Amygdala (tissue), 56 donors: ENCODE measurements at places on chromosomes 6 and 20.

DNA sequence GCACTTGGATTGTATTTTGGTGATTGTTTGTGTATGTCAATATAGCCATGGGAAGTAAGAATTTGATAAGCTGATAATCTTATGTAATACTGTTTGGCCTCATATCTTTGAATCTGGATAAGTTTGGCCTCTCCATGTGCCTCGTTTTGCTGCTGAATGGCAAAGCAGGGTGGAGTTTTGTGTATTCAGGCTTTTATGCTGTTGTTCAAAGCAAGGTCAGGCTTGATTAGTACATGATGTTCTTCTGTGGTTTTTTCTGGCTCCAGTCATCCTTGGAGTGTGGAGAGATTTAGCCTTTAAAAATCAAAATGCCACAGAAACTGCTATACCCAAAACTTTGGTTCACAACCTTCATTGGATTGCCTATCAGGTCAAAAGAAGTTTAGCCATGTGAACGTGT is 728.9 kb upstream of the GJE1 start:
- DNase-seq: no peak

DNA sequence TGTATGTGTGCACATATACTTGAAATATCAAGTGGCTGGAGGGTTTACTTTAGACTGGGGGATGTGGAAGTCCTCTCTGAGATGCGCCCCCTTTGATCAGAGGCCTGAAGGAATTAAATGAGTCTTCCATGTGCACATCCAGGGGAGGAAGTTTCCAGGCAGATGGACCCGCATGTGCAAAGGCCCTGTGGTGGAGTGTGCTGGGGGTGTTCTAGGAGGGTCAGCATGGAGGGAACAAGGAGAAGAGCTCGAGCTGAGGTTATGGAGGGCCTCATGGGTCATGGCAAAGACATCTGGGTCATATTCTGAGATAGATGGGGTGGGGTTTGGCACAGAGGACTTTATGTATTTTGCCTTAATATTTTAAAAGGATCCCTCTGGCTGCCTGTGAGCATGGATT is 17.7 kb upstream of the SULF2 start:
- no peak for DNase-seq

- no peak for DNase-seq
Observed at GRCh38 chr20:56806952-56807517, 177.9 kb downstream of the TFAP2C start.

- no peak for DNase-seq
Observed at GRCh38 chr20:13231031-13231752, 10.1 kb downstream of the ISM1 start.

GRCh38 chr6:5093231-5094015 is 8.3 kb downstream of the PPP1R3G start:
- DNase-seq: no peak

DNA sequence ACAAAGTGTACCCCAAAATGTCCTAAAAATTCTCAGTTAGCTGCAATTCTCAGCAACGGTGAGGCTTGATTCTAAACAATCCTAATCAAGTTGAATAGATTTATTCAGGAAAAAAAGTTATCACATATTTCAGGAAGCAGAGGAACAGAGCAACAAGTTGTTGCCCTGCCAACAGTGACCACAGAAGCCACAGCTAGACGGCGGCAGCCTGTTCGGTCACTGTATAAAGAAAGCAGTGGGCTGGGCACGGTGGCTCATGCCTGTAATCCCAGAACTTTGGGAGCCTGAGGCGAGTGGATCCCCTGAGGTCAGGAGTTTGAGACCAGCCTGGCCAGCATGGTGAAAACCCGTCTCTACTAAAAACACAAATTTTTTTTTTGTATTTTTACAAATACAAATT is 171.2 kb upstream of the BMP5 start:
- DNase-seq: no peak
